Tongue (tissue), 3 donors: ENCODE measurements at places on chromosomes 11 and 22. TPM values are rescaled to one million over a fixed set of nuclear protein-coding genes. Genes with fewer than 3 reads are reported as not detected.
A peak's percentile ranks its signal among the peaks of the same experiment; 100 is the strongest.

Gene YPEL4
- total RNA-seq, result 1.1 TPM

Gene SREBF2
- 47.6 TPM for total RNA-seq

Gene SPTBN2
- 20.9 TPM for total RNA-seq

Gene KRTAP5-1
- total RNA-seq, result not detected

Gene MYRF
- total RNA-seq, result 1.4 TPM

Gene PPFIBP2
- total RNA-seq, result 70.7 TPM

DNA sequence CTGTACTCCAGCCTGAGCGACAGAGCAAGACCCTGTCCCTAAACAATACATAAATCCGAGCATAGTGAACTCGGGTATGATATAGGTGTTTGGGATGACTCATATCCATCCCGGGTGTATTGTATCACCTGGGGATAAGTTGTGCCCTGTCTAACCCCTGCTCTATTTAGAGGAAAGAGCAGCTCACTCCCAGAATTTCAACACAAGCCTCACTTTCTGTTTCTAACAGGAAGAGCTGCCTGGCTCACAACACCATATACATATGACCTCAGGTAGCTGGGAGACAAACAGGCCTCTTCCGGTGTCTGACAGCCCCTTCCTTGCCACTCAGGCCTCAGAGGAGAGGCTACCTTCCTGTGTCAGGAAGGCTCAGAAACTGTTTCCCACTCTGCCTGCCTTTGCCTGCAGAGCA is 9.9 kb upstream of the MICALL1 start:
- peak; percentile 41 for DNase-seq

- no peak for DNase-seq
Observed at GRCh38 chr11:99548264-99548663, 527.5 kb downstream of the CNTN5 start.

DNA sequence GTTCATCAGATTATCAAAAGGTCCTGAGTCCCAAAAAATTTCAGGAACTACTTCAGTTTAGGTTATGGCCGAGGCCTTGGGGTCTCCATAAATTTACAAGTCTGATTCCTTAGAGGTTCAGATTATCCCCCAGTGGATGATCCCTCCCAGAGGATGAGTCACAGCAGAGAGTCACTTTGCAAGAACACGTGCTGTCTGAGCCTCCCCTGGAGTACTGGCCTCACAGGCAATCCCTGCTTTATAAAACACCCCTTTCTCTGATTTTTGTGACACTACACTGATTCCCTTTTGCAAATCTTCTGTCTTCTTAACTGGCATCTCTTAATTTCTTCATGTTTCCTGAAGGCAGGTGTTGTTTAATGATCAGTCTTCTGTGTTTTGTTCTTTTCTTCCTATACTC is 45.3 kb downstream of the CCDC34 start:
- DNase-seq, result no peak

- no peak for DNase-seq
Observed at GRCh38 chr11:42410251-42410955, 901.4 kb upstream of the API5 start.

GRCh38 chr11:67483831-67484665 is 1.2 kb downstream of the AIP start:
- DNase-seq, result no peak

- DNase-seq, result no peak
Observed at GRCh38 chr11:10139143-10139542, 154.9 kb downstream of the SBF2 start.

DNA sequence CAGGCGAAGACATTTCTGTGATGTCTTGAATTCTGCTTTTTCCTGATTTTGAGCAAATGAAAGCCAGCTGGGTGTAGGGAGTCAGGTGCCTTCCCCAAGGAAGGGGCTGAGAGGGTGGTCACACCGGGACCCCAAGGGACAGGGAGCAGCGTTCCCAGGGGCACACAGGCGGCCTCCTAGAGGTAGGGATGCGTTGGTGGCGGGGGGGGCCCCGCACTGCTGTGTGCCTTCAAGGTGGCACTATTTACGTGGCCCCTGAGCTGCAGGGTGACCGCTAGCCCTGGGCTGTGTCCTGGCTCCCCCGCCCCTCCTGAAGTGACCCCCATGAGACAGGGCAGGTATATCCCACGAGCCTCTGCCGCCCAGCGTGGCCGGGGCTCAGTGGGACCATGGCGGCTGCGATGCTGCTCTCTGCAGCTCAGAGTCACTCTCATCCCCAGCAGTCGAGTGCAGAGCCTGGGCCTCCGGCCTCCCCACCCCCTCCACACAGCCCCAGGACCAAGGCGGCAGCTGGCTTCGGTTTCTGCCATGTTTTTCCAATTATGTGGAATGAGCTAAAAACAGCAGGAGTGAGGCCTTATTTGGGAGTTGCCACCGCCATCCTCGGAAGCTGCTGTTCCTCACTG is 60.9 kb downstream of the LRP5 start:
- DNase-seq, result peak; percentile 94

DNA sequence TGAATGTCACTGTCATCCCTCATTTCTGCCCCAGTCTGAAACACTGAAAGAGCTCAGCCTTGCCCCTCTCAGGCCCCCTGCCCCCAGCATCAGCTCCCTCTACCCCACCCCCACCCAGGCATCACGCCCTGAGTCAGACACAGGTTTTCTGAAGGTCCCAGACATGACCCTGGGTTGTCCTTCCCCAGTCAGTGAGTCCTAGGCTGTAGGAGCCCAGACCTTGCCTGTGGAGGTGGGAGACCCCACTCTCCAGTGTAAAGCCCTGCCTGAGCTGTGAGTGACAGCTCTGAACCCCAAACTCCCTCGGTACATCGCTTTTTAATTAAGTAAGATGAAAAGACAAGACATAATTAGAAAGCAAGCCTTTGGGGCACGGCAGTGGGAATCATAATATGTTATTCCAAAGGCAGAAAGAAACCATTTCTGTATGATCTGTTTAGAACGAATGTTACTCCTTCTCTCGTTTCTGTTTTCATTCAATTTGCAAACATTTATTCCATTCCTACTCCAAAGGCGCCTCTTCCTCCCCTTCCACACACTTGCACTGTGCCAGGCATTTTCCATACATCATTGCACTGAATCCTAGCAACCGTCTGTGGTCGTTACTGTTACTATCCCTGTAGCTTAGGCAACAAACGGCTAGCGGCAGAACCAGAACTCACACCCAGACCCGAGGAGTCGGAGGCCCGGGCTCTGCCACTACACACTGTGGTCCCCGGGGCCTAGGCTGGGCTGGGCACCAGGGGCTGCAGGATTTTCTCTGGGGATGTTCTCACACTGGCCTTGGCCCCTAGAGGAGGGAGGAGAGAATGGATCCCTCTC is 63.4 kb downstream of the CD6 start:
- peak; percentile 71 for DNase-seq

DNA sequence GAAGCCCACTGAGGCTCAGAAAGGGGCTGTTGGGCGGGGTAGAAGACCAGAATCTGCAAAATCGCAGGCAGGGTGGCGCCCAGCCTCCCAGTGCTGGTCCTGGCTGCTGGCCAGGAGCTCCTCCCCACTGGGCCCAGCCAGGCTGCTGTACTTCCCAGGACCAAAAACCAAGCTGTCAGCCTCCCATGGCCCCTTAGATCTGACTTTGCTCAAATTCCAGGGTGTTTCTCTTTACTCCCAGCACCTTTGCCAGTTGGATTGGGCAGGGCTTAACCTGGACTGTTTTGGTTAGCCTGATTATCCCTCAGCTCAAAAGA is 44.2 kb upstream of the WEE1 start:
- DNase-seq, result peak; percentile 64

GRCh38 chr22:48881326-48881980 is 946.2 kb downstream of the BRD1 start:
- DNase-seq, result no peak

- DNase-seq, result no peak
Observed at GRCh38 chr11:32874132-32874531, 18.5 kb upstream of the QSER1 start.

DNA sequence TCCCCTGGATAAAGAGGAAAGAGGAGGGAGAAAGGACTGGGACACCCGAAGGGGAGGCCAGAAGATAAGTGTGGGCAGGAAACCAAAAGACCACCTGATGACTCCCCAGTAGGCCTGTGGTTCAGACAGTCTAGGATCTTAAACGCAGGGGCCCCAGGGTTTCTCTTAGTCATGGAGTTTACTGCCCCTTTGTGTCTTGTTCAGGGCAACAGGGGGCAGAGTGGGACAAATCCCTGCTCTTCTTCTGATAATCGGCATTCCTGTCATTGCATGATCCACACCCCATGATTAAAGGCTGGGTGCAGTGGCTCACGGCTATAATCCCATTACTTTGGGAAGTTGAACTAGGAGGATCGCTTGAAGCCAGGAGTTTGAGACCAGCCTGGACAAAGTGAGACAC is 4.7 kb upstream of the TMPRSS13 start:
- no peak for DNase-seq

DNA sequence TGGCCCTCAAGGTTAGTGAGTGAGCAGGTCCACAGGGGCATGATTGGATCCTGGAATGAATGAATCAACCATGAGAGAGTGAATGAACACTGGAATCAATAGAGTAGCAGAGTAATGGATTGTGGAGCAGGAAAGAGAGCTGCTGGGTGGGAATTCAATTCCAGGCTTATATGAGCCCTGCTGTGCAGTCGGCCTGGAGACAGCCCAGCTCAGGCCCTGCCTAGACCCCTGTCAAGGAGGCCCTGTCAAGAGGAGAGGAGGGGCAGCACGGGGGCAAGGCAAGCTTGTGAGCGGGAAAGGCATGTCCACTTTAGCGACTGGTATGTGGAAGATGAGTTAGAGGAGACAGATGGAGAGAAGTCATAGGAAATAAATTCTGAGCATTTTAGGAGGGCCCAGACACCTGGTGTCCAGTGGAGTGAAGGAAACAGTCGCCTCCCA is 1.3 kb upstream of the FOLR1 start:
- peak; percentile 52 for DNase-seq

DNA sequence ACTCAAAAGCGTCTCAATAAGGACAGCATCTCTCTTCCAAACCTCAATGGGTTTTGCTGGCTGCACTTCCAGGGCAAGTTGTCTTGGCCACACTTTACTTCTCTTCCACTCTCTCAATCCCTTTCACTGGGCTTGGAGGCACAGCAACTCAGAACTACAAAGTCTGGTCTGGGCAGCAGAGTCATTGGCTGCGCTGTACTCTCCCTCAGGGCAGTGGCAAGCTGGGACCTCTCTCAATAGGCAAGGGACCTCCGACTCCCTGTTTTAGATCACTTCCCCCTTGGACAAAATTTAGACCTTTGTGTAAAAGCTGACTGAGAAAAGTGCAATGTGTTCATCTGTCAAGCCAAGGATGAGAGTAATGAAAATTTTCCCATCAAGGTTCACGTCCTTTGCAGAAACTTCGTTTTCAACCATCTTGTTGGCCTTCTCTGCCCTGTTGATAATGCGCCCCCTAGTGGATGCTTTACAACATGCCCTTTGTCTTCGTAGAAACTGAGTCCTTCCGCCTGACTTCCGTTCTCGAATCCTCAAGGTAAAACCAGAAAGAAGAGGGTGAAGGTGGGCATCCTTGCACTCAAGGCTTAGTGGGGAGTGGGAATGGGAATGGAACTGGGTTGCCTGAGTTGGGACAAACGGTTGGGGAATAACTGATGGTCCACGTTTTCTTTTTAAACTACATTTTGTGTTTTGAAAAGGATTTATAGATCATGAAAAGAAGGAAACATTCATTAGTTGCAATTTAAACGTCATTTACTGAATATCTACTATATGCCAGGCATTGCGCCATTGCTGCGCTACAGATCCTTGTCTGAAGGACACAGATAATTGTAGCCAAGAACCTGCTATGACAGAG is 99.1 kb downstream of the CD44 start:
- DNase-seq, result peak; percentile 67

- DNase-seq, result no peak
Observed at GRCh38 chr22:47112582-47112965, 350.1 kb downstream of the TBC1D22A start.

GRCh38 chr22:19523240-19524169 is 705 bp downstream of the CLDN5 start:
- peak; percentile 34 for DNase-seq

GRCh38 chr11:81470446-81470845 is 1263.2 kb downstream of the FAM181B start:
- DNase-seq, result no peak

GRCh38 chr11:34585735-34586487 is 35.0 kb upstream of the EHF start:
- peak; percentile 89 for DNase-seq

- no peak for DNase-seq
Observed at GRCh38 chr22:22880645-22881044, 7.0 kb upstream of the IGLL5 start.

DNA sequence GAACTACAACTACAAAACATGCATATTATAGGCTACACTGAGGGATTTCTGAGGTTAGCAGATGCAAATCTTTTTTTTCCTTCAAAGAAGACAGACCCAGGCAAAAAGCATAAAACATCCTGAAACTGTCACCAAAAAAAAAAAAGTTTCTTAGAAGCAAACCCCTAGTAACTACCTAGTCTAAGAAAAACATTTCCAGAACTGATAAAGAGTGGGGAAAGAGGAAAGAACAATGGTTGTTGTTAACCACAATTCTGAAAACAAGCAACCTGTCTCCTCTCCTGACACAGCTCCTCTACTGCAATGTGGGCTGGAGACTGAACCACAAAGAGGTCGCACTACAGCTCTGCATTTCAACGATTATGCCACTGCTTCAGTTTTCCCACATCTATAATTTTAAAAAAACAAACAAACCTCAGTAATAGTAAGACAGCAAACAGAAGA is 15.0 kb downstream of the DENND5A start:
- no peak for DNase-seq

DNA sequence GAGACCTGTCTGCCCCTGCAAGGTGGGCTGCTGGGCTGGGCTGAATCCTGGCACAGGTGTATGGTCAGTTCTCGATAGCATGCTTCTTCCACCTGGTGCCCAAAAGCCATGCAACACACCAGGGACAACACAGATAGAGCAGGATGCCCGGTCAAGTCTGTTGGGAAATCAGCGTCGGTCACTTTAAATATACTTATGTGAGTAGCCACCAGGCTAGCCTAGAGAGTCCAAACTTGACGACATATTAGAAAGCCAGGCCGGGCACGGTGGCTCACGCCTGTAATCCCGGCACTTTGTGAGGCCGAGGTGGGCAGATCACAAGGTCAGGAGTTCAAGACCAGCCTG is 8.9 kb downstream of the C1QTNF6 start:
- no peak for DNase-seq

DNA sequence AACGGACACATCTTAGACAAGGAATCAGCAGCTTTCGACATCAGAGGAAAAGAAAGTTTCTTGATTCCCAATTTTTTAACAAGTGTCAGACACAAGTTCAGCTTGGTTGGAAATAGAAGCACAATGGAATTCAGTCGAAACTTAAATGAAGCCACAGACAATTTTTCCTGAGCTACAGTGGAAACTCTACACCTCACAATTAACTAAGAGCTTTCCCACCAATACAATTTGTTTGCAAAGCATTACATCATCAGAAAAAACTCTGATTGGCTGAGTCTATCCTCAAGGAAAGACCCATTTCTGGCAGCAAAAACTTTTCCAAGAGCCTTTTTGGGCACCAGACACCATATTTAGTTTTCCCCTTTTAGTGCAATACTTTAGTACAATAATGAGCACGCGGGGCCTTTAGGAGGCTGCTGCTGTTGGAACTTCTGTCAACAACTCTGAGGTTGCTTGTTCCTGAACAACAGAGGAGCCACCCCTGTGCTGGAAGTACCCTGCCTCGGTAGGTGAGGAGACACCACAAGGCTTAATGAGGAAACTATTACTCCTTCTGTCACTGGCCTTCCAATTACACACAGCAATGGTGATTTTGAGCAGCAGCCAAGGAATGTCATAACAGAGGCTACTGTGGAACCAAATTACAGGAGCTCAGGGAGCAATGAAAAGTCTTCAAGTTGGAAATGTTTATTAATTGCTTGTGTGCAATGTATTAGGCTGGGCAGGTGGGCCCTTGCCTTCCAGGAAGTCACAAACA is 61.9 kb upstream of the BARX2 start:
- DNase-seq, result peak; percentile 69

- DNase-seq, result no peak
Observed at GRCh38 chr11:104798789-104799188, 99.5 kb downstream of the CASP12 start.
